ENCODE measurements at places on chromosomes 13 and 19. TPM values are rescaled to one million over a fixed set of nuclear protein-coding genes. Genes with fewer than 3 reads are reported as not detected.

The CIC gene
- 56.8 TPM for total RNA-seq

The FFAR2 gene
- not detected for total RNA-seq

The MAP1S gene
- total RNA-seq = 22.0 TPM

The ZNF579 gene
- 40.1 TPM for total RNA-seq

The PNMA8C gene
- total RNA-seq = not detected

The ZNF567 gene
- total RNA-seq = 14.0 TPM

The SLC6A16 gene
- total RNA-seq = 1.3 TPM

The POGLUT2 gene
- 6.2 TPM for total RNA-seq

The RXFP2 gene
- total RNA-seq = not detected

The CEBPA gene
- total RNA-seq = 11.2 TPM

The ZNF780A gene
- total RNA-seq = 28.2 TPM

The NFIX gene
- total RNA-seq = 4.9 TPM

The HOMER3 gene
- total RNA-seq = 21.5 TPM

The ARHGEF7 gene
- 22.3 TPM for total RNA-seq

The INSL3 gene
- total RNA-seq = 0.37 TPM

The IGFLR1 gene
- 11.8 TPM for total RNA-seq

The FCAR gene
- not detected for total RNA-seq

The NLRP11 gene
- total RNA-seq = not detected

The ANGPTL8 gene
- not detected for total RNA-seq

The DACT3 gene
- total RNA-seq = 0.27 TPM

The C1QTNF9 gene
- not detected for total RNA-seq

The GAPDHS gene
- not detected for total RNA-seq

The ZNF730 gene
- not detected for total RNA-seq

The ADGRE3 gene
- not detected for total RNA-seq

The UBE2L5 gene
- total RNA-seq = not detected

The CEACAM8 gene
- not detected for total RNA-seq

The FAAP24 gene
- 16.1 TPM for total RNA-seq

The PRODH2 gene
- total RNA-seq = 0.38 TPM

The OR10H1 gene
- not detected for total RNA-seq

The ADM5 gene
- total RNA-seq = 6.1 TPM

The SIGLEC10 gene
- not detected for total RNA-seq

The ZNF256 gene
- total RNA-seq = 0.70 TPM

The FBL gene
- total RNA-seq = 706 TPM

Measured in A549 treated with ZK216348 at 1 μM for 4 hours (cell line).